SK-N-SH (cell line): ENCODE measurements at places on chromosomes 7 and 10.
A peak's percentile ranks its signal among the peaks of the same experiment; 100 is the strongest.

DNA sequence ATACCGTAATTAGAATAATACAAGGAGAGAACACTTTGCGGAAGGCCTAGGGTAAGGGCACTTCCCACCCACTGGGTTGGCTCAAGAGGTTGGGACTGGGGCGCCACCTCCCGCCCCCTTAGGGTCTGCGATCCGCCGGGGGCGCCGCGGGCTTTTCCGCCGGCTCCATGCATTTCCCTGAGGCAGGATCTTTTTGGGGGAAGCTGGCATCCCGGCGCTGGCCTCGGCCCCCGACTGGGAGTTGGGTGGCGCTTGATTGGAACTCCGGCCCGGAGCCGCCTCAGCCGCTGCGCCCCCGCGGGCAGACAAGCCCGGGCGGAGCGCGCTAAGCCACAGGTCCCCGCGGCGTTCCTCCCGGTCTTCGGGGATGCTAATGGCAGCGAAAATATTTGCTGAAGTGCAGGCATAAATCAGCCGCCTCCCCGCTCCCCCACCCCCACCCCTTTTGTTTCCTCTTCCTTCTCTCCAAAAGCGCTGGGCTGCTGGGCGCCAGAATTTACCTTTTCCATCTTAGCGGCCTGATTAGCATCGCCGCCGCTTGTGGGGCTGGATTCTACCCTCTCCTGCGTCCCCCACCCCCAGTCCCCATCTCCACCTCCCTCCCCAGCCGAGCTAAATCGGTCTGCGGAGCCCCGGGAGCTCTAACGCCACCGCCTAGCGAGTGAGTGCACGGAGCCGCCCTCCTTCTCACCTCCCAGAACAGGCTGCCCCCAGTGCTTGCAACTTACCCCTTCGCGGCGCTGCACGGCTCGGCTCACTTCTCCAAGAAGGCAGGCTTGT is 5.1 kb downstream of the UNC5B start:
- peak; percentile 62 for DNase-seq

DNA sequence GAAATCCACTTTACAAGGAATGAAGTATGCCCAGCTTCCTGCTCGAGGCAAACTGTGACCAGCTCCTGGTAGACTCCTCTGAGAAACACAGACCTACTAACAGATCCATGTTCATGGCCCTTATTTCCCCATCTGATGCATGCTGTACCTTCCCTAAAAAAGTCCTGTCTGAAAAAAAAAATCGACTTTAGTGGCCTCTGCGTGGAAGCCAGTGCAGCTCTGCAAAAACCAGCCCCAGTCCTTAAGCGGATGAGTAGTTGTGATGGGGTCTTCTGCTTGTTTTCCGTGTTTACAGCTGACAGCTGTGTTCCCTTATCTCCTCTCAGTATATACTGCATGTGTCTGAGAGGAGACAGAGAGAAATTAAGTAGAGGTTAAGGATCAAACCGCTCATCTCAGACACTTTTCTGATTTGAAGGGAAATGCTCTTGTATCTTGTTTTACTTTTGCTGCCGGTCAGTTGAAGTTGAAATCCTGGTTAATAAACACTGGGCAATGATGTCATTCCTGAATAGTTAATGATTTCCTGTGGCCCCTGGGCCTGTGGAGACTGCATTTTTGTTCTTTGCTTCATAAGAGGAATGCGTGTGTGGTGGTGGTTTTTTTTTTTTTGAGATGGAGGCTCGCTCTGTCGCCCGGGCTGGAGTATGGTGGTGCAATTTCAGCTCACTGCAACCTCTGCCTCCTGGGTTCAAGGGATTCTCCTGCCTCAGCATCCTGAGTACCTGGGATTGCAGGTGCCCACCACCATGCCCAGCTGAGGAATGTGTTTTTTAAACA is 67.6 kb downstream of the DOCK1 start:
- DNase-seq, result no peak

- DNase-seq, result no peak
Observed at GRCh38 chr10:26481914-26482550, 43.9 kb downstream of the APBB1IP start.

DNA sequence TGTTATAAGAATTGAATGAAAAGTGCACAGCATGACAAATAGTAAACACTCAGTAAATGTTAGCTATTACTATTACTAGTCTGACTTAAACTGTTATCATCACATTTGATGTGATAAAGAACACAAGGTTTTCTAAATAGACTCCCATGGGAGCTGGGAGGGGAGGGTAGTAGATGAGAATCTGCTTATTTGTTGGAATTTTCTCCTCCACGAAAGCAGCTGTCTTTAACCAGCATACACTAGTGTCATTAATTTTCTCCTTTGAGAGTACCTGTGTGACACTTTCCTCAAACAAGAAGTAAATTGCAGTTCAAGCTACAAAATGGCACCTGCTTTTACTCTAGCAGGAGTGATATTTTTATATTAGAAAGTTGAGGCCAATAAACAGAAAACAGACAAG is 200.1 kb downstream of the SKAP2 start:
- DNase-seq, result no peak

- peak; percentile 89 for DNase-seq
Observed at GRCh38 chr7:128697302-128697905, 25.3 kb downstream of the GARIN1A start.

DNA sequence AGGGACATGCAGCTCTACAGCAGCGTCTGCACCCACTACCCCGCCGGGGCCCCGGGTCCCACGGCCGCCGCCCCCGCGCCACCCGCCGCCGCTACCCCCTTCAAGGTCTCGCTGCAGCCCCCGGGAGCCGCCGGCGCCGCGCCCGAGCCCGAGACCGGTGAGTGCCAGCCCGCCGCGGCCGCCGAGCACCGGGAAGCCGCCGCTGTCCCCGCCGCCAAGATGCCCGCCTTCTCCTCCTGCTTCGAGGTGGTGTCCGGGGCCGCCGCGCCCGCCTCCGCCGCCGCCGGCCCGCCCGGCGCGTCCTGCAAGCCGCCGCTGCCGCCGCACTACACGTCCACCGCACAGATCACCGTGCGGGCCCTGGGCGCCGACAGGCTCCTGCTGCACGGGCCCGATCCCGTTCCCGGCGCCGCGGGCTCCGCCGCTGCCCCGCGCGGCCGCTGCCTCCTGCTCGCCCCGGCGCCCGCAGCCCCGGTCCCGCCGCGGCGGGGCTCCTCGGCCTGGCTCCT is 631 bp downstream of the OTUD1 start:
- DNase-seq, result peak; percentile 75

DNA sequence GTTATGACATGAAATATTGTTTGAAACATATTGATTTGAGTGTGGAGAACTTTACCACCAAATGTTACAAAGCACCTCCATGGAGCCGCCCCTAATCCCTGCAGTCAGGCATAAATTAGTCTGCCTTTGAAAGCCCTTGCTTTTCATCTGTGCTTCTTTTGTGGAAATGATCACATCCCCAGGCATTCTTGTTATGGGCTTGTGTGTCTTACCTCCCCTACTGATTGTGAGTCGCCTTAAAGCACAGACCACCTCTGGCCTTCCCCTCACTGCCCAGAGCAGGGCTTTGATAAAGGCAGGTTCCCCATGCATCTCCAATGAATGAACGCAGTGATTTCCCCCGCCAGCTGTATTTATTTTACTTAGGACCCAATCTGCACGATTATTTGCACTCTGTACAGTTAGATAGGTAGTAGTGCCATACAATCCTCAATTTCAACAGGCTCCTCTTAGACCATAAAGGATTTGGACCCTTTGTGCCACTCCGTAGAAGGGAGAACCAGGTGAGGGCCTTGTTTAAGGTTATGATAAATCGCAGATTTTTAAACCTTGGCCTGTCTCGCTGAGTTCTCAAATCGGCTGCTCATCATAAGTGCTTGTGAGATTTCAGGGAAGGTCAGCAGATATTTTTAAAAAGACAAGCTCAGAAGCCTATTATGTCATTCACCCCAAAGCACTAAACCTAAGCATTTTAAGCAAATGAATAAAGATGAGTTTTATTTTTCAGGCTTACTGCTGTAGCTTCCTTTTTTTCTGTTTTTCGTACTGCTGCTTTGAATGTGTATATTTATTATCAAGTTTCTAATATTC is 107.8 kb downstream of the CUBN start:
- no peak for DNase-seq

GRCh38 chr7:47378728-47379395 is 203.0 kb downstream of the TNS3 start:
- DNase-seq, result no peak

- DNase-seq, result no peak
Observed at GRCh38 chr10:64385355-64385754, 864.2 kb downstream of the REEP3 start.

DNA sequence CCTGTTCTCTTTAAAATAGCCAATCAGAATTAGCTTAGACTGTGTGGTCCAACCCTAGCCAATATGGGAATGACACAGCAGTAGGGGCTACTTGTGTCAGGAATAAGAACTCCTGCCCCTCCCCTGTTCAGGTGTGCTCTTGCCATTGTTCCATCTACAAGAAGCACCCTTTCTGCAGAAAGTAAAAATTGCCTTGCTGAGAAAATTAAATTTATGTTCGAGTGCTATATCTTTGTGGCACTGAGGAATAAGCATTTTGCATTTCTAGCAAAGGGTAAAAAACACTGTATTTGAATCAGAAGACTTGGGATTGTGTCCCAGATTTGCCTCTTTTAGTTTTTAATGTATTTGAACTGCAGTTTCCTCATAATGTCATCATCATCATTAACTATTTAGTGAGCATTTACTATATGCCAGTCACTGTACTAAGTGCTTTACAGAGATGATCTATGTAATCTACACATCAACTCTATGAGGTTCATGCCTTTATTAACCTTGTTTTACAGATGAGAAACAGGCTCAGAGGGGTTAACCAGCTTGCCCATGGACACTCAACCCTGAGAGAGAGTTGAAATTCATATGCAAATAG is 28.9 kb upstream of the XRCC2 start:
- no peak for DNase-seq

GRCh38 chr7:131249003-131249402 is 78.7 kb upstream of the MKLN1 start:
- no peak for DNase-seq

DNA sequence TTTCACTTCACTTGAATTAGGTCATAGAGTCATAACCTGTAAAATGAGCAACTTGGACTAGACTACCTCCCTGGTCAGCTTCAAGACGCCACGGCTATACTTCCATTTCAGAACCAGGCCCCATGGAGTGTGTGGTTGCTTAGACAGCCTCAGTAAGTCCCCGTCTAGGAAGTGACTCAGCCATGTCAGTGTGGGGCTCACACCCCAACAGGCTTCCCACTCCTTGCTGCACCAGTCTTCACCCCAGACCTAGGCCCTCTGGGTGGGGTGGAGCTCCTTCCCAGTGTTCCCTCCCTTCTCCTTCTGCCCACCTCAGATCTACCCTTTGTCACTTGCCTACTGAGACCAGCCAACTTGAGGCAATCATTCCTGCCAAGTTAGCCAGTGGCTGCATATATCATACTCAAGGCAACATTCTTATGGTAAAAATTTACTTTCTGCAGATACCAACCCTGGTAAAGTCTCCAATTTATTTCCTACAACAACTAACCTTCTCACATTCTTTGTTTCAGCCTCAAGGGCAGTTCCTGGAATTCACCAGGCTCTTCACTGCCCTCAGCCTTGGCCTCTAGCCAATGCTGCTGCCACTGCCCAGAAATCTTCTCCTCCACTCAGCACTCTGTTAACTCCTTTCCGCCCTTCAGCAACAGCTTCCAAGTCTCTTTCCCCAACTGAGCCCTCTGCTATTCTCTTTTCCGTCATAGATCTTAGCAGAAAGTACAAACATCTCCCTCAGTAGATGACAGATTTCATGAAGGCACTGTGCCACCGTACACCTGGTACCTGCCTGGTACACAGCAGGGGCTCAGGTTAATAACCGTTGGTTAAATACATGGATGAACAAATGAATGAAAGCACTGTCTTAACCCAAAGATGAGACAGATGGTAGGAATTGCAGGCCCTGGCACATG is 31.3 kb upstream of the ZNRF2 start:
- DNase-seq, result no peak

- peak; percentile 31 for DNase-seq
Observed at GRCh38 chr7:140153666-140154161, 23.1 kb downstream of the KDM7A start.

- DNase-seq, result no peak
Observed at GRCh38 chr10:107013258-107014006, 151.1 kb downstream of the SORCS1 start.
